Aorta (tissue), 5 donors: ENCODE measurements at places on chromosomes 5 and 9. TPM values are rescaled to one million over a fixed set of nuclear protein-coding genes. Genes with fewer than 3 reads are reported as not detected.

PLCXD3 gene
- total RNA-seq = 14.5 TPM

DAPK1 gene
- 26.7 TPM for total RNA-seq

SUSD3 gene
- total RNA-seq = 10.3 TPM

MEIKIN gene
- 3.4 TPM for total RNA-seq

NTMT1 gene
- 22.7 TPM for total RNA-seq

RARS1 gene
- total RNA-seq = 66.2 TPM

CDKN2B-AS1 gene
- 0.58 TPM for total RNA-seq

HEMGN gene
- total RNA-seq = not detected

ENTPD2 gene
- total RNA-seq = 0.16 TPM

- DNase-seq = no peak
- no peak overlapping the region for H3K27ac ChIP-seq
- H3K36me3 ChIP-seq = no peaks in the 10 kb centered on the region
- no peaks in the 10 kb centered on the region for H3K27me3 ChIP-seq
- H3K4me3 ChIP-seq = no peak overlapping the region
Observed at GRCh38 chr5:79636981-79637733, 24.9 kb downstream of the TENT2 start.

- peak; percentile 67 for DNase-seq
- no peak overlapping the region for H3K27ac ChIP-seq
- H3K27me3 ChIP-seq = no peaks in the 10 kb centered on the region
- H3K4me3 ChIP-seq = no peak overlapping the region
- H3K4me1 ChIP-seq = no peaks in the 10 kb centered on the region
Observed at GRCh38 chr9:93801120-93801519, 154.0 kb downstream of the BARX1 start.

DNA sequence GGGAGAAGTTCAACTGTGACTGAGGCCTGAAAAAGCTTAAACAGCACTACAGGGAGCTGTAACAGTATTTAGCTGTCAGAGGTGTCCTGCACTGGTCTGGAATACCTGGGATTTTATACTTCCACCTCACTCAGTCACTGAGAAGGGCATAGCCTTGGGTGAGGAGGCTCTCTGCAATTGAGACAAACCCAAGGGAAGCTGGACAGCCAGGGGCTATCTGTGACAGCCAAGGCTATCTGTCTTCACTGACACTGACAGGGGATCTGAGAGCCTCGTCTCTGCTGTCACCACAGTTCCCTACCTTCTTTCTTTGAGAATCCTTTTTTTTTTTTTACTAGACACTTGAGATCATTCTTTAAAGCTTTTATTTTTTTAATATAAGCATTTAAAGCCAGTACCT, 356.2 kb upstream of the CD180 start:
- H3K36me3 ChIP-seq = no peaks in the 10 kb centered on the region
- H3K27me3 ChIP-seq = no peaks in the 10 kb centered on the region
- no peak overlapping the region for H3K4me3 ChIP-seq
- no peak overlapping the region for H3K27ac ChIP-seq

- H3K4me3 ChIP-seq = no peak overlapping the region
- H3K27ac ChIP-seq = no peak overlapping the region
- H3K36me3 ChIP-seq = no peaks in the 10 kb centered on the region
- no peaks in the 10 kb centered on the region for H3K27me3 ChIP-seq
- H3K4me1 ChIP-seq = no peaks in the 10 kb centered on the region
Observed at GRCh38 chr5:29779141-29779540, 1414.3 kb upstream of the CDH6 start.

GRCh38 chr5:119353686-119354366, 2.0 kb upstream of the TNFAIP8 start:
- DNase-seq = no peak
- no peaks in the 10 kb centered on the region for H3K27me3 ChIP-seq
- no peaks in the 10 kb centered on the region for H3K36me3 ChIP-seq
- no peak overlapping the region for H3K27ac ChIP-seq

GRCh38 chr5:68950125-68950524, 143.7 kb upstream of the SLC30A5 start:
- H3K4me3 ChIP-seq = no peak overlapping the region
- H3K27me3 ChIP-seq = no peaks in the 10 kb centered on the region
- H3K4me1 ChIP-seq = no peaks in the 10 kb centered on the region
- H3K27ac ChIP-seq = no peak overlapping the region
- no peaks in the 10 kb centered on the region for H3K36me3 ChIP-seq
- DNase-seq = no peak

DNA sequence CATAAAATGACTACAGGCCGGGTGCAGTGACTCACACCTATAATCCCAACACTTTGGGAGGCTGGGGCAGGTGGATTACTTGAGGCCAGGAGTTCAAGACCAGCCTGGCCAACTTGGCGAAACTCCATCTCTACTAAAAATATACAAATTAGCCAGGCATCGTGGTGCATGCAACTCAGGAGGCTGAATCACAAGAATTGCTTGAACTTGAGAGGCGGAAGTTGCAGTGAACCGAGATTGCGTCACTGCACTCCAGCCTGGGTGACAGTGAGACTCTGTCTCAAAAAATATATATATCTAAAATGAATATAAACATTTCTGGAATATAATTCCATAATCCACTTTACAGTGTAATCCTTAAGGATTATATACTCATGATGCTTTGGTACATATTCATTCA, 66.5 kb downstream of the TEX10 start:
- H3K4me3 ChIP-seq = no peak overlapping the region
- peaks cover 6% of the 10 kb centered on the region for H3K36me3 ChIP-seq
- H3K4me1 ChIP-seq = no peaks in the 10 kb centered on the region
- no peak for DNase-seq

DNA sequence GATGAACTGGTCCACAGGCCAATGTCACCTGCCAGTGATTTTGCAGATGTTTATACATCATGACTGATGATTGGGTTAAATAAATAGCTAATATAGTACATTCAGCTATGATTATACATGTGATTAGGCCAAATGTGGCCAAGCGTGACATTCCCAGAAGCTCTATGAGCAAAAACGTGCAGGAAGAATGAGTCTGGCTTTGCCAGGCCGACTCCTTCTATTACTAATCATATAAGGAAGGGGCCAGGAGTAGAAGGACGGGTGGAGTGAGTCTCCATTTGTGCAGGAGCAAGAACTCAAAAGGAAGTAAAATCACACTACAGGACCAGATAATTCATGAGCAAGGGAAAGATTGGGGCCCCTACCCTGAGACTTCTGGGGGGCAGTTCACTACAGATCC, 178.2 kb downstream of the ROR2 start:
- no peak overlapping the region for H3K27ac ChIP-seq
- H3K36me3 ChIP-seq = no peaks in the 10 kb centered on the region
- H3K4me3 ChIP-seq = no peak overlapping the region
- H3K4me1 ChIP-seq = no peaks in the 10 kb centered on the region
- H3K27me3 ChIP-seq = no peaks in the 10 kb centered on the region
- no peak for DNase-seq

DNA sequence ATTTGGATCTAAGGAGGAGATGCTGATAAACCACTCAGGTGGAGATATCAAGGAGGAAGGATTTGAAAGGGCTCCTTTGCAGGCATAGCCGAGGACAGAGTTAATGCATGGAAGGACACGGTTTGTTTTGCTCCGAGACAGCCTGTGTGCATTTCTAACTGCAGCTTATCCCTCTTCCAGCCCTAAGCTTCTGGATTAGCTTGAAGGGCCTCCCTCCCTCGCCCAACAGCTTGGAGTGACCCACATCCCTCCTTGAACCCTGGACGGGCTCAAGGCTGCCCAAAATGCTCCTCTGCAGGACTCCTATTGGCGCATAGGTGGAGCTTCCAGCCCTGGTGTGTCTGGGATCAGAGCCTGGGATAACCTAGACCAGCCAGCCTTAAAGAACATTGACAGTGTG, 66.7 kb downstream of the PPARGC1B start:
- no peak for DNase-seq
- H3K27me3 ChIP-seq = no peaks in the 10 kb centered on the region
- H3K4me3 ChIP-seq = no peak overlapping the region
- no peaks in the 10 kb centered on the region for H3K36me3 ChIP-seq

GRCh38 chr5:139685886-139686285, 37.7 kb downstream of the CXXC5 start:
- peak overlapping the region; percentile 7 for H3K27ac ChIP-seq
- DNase-seq = no peak
- no peaks in the 10 kb centered on the region for H3K4me1 ChIP-seq
- H3K27me3 ChIP-seq = no peaks in the 10 kb centered on the region
- H3K4me3 ChIP-seq = no peak overlapping the region

GRCh38 chr5:134651531-134651930, 2.9 kb downstream of the SEC24A start:
- no peaks in the 10 kb centered on the region for H3K27me3 ChIP-seq
- no peak overlapping the region for H3K4me3 ChIP-seq
- H3K4me1 ChIP-seq = peaks cover 2% of the 10 kb centered on the region
- no peaks in the 10 kb centered on the region for H3K36me3 ChIP-seq

GRCh38 chr9:132697230-132697629, 27.0 kb downstream of the GTF3C4 start:
- no peaks in the 10 kb centered on the region for H3K36me3 ChIP-seq
- no peaks in the 10 kb centered on the region for H3K27me3 ChIP-seq
- H3K4me1 ChIP-seq = no peaks in the 10 kb centered on the region
- no peak overlapping the region for H3K4me3 ChIP-seq

GRCh38 chr9:72443855-72444254, 77.6 kb upstream of the TMC1 start:
- H3K27ac ChIP-seq = no peak overlapping the region
- no peaks in the 10 kb centered on the region for H3K27me3 ChIP-seq
- no peaks in the 10 kb centered on the region for H3K36me3 ChIP-seq

DNA sequence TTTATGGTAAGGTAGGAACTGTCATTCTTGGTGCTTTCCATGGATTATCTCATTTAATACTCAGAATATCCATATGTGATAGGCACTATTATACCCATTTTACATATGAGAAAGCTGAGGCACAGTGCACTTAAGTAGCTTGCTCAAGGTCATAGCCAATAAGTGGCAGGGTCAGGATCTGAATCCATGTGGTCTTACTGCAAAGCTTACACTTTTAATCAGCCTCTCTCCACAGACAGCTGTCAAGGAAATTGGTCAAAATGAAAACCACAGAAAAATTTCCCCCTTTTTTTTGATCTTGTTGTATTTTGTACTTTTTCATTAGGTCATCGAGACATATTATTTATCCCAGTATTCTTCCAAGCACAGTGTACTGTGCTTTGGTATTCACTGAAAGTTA, 78.5 kb downstream of the ERCC6L2 start:
- H3K4me3 ChIP-seq = no peak overlapping the region
- H3K27me3 ChIP-seq = no peaks in the 10 kb centered on the region
- H3K27ac ChIP-seq = no peak overlapping the region
- no peak for DNase-seq
- no peaks in the 10 kb centered on the region for H3K36me3 ChIP-seq

DNA sequence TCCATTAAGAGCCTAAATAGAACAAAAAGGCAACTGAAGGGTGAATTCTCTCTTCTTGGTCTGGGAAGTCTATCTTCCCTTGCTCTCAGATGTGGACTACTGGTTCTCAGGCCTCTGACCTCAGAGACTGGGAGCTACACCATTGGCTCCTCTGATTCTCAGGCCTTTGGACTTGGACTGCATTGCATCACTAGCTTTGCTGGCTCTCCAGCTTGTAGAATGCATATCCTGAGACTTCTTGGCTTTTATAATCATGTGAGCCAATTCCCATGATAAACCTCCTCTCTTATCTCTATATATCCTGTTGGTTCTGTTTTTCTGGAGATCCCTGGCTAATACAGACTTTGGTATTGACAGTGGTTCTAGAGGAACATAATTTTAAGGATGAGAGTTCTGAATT, 89.8 kb downstream of the PSAT1 start:
- H3K4me1 ChIP-seq = no peaks in the 10 kb centered on the region
- no peak for DNase-seq
- H3K36me3 ChIP-seq = no peaks in the 10 kb centered on the region
- H3K27me3 ChIP-seq = no peaks in the 10 kb centered on the region

- no peak for DNase-seq
- no peak overlapping the region for H3K27ac ChIP-seq
- H3K4me1 ChIP-seq = peaks cover 3% of the 10 kb centered on the region
- no peak overlapping the region for H3K4me3 ChIP-seq
- no peaks in the 10 kb centered on the region for H3K27me3 ChIP-seq
- H3K36me3 ChIP-seq = no peaks in the 10 kb centered on the region
Observed at GRCh38 chr5:82374637-82375036, 96.5 kb upstream of the RPS23 start.

GRCh38 chr5:98839469-98840383, 66.3 kb downstream of the RGMB start:
- H3K4me1 ChIP-seq = no peaks in the 10 kb centered on the region
- H3K27me3 ChIP-seq = no peaks in the 10 kb centered on the region
- H3K4me3 ChIP-seq = no peak overlapping the region
- no peak overlapping the region for H3K27ac ChIP-seq
- no peak for DNase-seq

DNA sequence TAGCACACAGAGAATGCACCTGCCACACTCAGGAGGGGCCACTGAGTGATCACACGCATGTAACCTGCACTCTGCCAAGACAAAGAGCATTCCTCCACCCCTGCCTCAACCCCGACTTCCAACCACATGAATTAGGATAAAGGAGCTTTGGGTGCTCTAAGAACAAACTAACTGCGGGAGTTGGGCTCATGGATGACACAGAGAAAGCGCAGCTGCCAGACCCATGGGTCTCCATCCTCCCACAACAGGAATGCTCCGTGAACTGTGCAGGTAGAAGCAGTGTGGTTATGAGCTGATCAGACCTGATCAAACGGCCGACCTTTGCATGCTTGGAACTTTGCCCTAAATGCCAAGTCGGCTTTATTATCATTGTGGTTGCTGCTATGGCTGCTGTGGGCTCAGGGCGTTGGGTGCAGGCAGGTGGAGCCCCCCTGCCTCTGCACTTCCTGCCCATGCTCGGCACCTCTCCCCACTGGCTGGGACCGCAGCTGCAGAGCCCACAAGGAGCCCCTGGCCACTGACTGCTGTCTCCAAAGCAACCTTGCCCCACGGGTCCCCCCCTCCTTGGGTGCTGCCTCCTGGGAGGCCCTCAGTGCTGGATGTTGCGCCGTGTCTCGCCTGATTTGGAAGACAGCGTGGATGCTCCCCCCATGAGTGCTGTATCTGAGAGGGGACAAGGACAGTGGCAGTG, 2.6 kb upstream of the SLC6A3 start:
- DNase-seq = no peak
- no peaks in the 10 kb centered on the region for H3K4me1 ChIP-seq
- no peaks in the 10 kb centered on the region for H3K27me3 ChIP-seq
- no peaks in the 10 kb centered on the region for H3K36me3 ChIP-seq
- no peak overlapping the region for H3K27ac ChIP-seq

GRCh38 chr5:181054138-181054537, 14.1 kb downstream of the BTNL9 start:
- DNase-seq = no peak
- H3K4me3 ChIP-seq = no peak overlapping the region
- no peaks in the 10 kb centered on the region for H3K4me1 ChIP-seq
- H3K27me3 ChIP-seq = no peaks in the 10 kb centered on the region
